ENCODE measurements at places on chromosomes 5 and 9. TPM values are rescaled to one million over a fixed set of nuclear protein-coding genes. Genes with fewer than 3 reads are reported as not detected.

GRCh38 chr5:88226881-88227450 is 41.7 kb downstream of the TMEM161B start:
- no peaks in the 10 kb centered on the region for H3K27me3 ChIP-seq
- no peaks in the 10 kb centered on the region for H3K4me1 ChIP-seq
- H3K4me3 ChIP-seq: no peak overlapping the region

GRCh38 chr5:57824623-57825022 is 342.0 kb upstream of the ACTBL2 start:
- no peaks in the 10 kb centered on the region for H3K4me1 ChIP-seq
- H3K4me3 ChIP-seq: no peak overlapping the region
- no peak overlapping the region for H3K27ac ChIP-seq
- H3K27me3 ChIP-seq: no peaks in the 10 kb centered on the region

- no peaks in the 10 kb centered on the region for H3K27me3 ChIP-seq
- H3K4me1 ChIP-seq: peaks cover 17% of the 10 kb centered on the region
- no peak overlapping the region for H3K4me3 ChIP-seq
- no peaks in the 10 kb centered on the region for H3K36me3 ChIP-seq
- peak; percentile 14 for DNase-seq
Measured at GRCh38 chr9:125529589-125530515, 177.2 kb downstream of the MAPKAP1 start.

DNA sequence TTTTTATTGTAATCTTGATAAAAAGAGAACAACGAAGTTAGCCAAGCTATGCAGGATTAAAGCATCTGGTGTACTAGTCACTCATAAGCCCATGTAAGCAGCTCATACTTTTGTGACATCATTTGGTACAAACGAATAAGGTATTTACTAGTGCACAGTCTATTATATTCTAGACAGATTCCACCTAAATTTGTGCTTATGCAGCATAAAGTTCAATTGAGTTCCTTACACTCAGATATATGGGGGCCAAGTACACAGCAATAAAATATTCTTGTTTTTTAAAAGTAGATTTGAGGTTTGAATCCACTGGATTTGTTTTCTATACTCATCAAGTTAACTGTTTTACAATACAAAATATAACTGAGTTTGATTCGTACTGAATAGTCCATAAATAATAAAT is 1621.2 kb downstream of the MAT2B start:
- no peak overlapping the region for H3K4me3 ChIP-seq
- H3K27ac ChIP-seq: no peak overlapping the region
- no peaks in the 10 kb centered on the region for H3K27me3 ChIP-seq
- DNase-seq: no peak

GRCh38 chr5:16987776-16988175 is 51.7 kb upstream of the MYO10 start:
- H3K4me1 ChIP-seq: no peaks in the 10 kb centered on the region
- no peak overlapping the region for H3K27ac ChIP-seq
- H3K36me3 ChIP-seq: no peaks in the 10 kb centered on the region

- no peaks in the 10 kb centered on the region for H3K27me3 ChIP-seq
- H3K36me3 ChIP-seq: peaks cover 6% of the 10 kb centered on the region
- peaks cover 8% of the 10 kb centered on the region for H3K4me1 ChIP-seq
- no peak overlapping the region for H3K4me3 ChIP-seq
- H3K27ac ChIP-seq: no peak overlapping the region
Measured at GRCh38 chr9:93252116-93252780, 68.3 kb downstream of the WNK2 start.

- H3K27ac ChIP-seq: peak overlapping the region; percentile 89
- H3K27me3 ChIP-seq: no peaks in the 10 kb centered on the region
- no peak overlapping the region for H3K4me3 ChIP-seq
- peaks cover 6% of the 10 kb centered on the region for H3K36me3 ChIP-seq
Measured at GRCh38 chr5:32223972-32224609, 50.0 kb upstream of the GOLPH3 start.

DNA sequence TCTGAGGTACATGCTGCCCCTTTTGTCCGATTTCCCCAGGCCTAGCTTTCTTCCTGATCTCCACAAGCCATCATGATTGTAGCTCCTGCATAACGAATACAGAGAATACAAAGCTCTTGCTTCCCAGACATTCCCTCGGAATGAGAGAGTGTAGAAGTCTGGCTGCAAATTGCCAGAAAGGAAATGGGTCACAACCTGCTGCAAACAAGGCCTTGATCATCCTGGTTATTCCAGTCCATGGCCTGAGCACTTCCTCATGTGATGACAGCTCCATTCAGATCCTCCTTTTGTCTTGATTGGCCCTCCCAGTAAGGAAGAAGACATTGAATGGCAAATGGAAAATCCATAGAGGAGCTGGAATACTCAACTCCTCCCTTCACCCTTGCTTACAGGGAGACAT is 136.0 kb upstream of the ADRA1B start:
- no peaks in the 10 kb centered on the region for H3K36me3 ChIP-seq
- H3K27me3 ChIP-seq: no peaks in the 10 kb centered on the region
- H3K27ac ChIP-seq: no peak overlapping the region
- no peak for DNase-seq

The PCDHB11 gene
- total RNA-seq: 4.6 TPM
